ENCODE measurements at places on chromosomes 16 and 17. TPM values are rescaled to one million over a fixed set of nuclear protein-coding genes. Genes with fewer than 3 reads are reported as not detected.

GRCh38 chr16:14309906-14310305 is 238.8 kb downstream of the MRTFB start:
- no peak for DNase-seq

GRCh38 chr17:6352016-6352415 is 82.9 kb downstream of the AIPL1 start:
- DNase-seq, result no peak

Gene AIPL1
- total RNA-seq, result not detected

Gene MYLK3
- total RNA-seq, result 0.51 TPM

- no peak for DNase-seq
Observed at GRCh38 chr16:66390346-66391108, 24.0 kb downstream of the CDH5 start.

DNA sequence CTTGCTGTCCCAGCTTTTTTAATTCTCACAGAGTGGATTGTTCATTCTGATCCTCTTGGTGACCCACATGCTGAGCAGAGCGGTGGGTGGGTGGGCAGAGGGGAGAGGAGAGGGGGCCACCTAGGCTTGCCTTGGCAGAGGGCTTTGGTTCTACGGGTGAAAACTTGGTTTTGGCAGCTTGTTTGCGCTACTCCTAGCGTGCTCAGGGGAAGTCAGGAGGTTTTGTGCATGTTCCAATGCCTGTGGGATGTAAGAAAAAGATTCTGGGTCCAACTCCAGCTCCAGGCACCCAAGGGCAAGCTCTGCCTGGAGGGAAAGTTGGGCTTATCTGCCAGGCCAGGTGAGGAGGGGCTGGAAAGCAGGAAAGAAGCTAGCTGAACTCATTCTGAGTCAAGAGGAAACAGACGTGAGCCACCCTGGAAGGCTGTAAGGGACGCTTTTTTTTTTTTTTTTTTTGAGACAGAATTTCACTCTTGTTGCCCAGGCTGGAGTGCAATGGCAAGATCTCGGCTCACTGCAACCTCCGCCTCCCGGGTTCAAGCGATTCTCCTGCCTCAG is 169.1 kb downstream of the WSCD1 start:
- DNase-seq, result no peak

DNA sequence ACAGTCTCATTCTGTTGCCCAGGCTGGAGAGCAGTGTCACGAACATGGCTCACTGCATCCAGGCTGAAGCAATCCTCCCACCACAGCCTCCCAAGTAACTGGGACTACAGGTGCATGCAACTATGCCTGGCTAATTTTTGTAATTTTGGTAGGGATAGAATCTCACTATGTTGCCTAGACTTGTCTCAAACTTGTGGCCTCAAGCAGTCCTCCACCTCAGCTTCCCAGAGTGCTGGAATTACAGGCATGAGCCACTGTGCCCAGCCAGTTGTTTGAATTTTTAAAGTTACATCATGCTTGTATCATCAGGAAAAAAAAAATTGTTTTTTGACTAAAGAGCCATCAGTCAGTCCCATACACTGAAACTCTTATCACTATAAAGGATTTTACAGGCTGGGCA is 17.1 kb upstream of the VPS4A start:
- no peak for DNase-seq

Gene PRR35
- total RNA-seq, result not detected

GRCh38 chr17:77843896-77844295 is 114.6 kb upstream of the TNRC6C start:
- no peak for DNase-seq

Gene P2RX5
- 120 TPM for total RNA-seq

Gene GNGT2
- 37.5 TPM for total RNA-seq

Gene DUSP3
- total RNA-seq, result 24.8 TPM

Gene SLC2A4
- total RNA-seq, result not detected

DNA sequence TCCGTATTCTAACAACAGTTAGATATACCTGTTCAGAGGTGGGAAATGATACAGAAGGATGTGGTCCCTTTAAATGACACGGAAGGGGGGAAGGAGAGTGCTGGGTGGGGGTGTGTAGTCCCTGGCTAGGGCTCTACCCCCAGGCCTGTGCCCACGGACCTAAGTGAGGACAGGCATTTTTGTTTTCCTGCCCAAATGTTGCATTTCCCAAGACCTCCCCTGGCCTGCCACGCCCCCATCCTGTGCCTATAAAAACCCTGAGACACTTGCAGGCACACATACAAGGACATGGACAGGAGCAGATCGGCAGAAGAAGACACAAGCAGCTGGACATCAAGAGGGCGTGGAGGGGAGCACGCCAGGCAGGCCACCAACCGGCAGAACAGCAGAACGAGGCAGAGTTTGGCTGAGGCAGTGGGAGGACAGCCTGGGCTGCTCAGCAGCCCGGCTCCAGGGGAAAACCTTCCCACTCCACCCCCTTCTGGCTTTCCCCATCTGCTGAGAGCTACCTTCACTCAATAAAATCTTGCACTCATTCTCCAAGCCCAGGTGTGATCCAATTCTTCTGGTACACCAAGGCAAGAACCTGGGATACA is 13.3 kb upstream of the MPP2 start:
- no peak for DNase-seq

DNA sequence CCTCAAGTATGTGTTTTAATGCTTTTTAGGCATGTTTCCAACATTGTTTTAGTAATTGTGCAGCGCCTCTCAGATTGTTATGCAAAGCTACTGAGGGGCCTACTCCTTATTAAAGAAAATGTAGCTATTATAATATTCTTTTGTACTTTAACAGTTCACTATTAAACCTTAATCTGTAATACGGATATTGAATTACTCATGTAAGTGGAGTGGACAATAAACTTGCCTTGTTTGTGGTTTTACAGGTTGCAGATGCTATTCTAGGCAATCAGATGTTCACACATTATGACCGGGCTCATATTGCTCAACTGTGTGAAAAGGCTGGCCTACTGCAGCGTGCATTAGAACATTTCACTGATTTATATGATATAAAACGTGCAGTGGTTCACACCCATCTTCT is 41.0 kb downstream of the PTRH2 start:
- no peak for DNase-seq

DNA sequence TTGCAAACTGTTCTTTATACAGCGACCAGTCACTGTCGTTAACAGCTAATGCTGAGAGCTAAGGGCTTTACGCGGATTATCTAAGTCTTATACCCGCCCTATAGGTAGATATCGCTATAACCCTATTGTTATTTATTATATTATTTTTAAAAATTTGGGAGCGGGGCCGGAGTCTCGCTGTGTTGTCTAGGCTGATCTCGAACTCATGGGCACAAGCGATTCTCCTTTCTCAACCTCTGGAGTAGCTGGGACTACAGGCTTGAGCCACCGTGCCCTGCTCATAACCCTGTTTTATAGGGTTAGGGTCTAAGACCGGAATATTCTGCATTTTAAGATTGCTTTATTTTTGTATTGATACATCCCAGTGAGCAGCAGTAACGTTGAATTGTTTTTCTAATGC is 24.7 kb downstream of the DEF8 start:
- DNase-seq, result no peak
